NCI-H748 treated with DMSO at 0.1 percent for 48 hours (cell line): ENCODE measurements at places on chromosomes 7 and 10.

GRCh38 chr7:68733219-68734153, 864.8 kb upstream of the AUTS2 start:
- DNase-seq = no peak

DNA sequence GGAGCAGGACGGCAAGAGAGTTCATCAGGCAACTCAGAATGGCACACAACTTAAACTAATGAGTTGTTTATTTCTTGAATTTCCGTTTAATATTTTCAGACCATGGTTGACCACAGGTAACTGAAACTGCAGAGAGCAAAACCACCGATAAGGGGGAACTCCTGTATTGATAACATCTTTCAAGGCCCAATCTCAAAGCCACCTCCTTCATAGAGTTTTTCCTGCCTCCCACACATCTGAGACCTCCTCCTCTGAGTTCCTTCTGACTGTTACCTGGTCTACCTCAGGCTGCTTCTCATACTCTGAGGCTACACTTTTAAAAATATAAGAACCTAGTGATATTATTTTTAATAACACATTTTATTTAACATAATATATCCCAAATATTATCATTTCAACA, 341.5 kb upstream of the NPVF start:
- no peak for DNase-seq

DNA sequence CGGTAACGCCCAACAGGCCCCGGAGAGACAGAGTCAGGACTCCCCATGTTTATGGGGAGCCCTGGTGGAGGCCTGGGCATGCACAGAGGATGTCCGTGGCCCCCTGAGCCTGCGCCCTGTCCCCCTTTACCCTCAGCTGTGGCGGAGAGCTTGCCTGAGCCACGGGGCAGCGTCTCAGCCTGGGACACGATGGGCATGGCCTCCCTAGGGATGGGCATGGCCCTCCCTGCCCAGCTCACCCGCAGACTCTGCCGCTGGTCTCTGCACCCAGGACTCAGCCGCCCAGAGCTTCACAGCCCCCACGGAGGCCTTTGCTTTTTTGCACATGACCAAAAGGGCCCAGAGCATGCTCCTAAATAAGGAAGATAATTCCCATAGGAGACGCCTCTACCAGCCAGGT, 394.2 kb downstream of the PTPRN2 start:
- no peak for DNase-seq

GRCh38 chr7:134691546-134692343, 45.1 kb downstream of the BPGM start:
- no peak for DNase-seq

GRCh38 chr10:103144041-103144440, 49.0 kb downstream of the NT5C2 start:
- no peak for DNase-seq

DNA sequence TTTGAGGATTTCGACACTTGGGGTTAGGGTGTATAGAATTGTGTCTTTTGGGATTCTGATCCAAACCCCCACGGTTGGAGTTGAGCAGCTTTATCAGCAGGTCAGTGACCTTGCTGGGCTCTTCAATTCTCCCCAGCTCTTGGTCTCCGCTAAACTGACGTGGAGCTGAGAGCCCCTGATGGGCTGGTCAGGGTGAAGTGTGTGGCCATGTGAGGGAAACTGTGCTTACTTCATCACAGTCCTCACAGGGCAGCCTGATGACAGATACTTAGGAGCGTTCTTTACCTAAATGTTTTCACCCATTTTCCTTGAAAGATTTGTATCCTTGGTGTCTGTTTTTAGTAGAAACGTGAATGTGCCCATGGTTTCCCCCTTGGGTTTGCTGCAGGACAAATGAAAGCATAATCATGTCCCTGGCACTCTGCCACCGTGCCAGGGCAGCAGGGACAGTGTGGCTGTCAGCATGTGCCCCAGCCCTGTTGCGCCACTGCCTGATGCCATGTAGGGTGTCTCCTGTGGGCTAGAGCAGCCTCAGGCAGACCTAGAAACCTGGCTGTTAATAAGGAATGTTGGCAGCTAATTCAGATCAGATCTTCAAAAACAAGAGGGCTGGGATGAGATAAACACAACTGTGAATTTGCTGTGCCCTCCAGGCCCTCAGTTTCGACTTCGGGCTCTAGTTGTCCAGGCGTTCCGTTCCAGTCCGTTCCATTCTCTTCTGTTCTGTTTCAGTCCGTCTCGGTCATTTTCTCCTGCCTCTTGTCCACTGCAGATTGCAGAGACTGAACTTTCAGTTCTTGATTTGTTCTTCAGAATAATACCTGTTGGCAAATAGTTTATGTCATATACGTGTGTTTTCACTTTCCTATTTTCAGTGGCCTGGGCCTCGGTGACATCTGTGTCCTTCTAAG, 96.8 kb downstream of the TRRAP start:
- DNase-seq = no peak
